Keratinocyte (primary cell): ENCODE measurements at places on chromosomes 1 and 21. TPM values are rescaled to one million over a fixed set of nuclear protein-coding genes. Genes with fewer than 3 reads are reported as not detected.

- H3K36me3 ChIP-seq, result no peaks in the 10 kb centered on the region
- peak; percentile 97 for DNase-seq
- no peak overlapping the region for H3K4me3 ChIP-seq
- no peak overlapping the region for H3K27ac ChIP-seq
- H3K4me1 ChIP-seq, result peaks cover 8% of the 10 kb centered on the region
These were observed 50.9 kb upstream of the AJAP1 start for GRCh38 chr1:4603295-4604110.

The SMCP gene
- polyA plus RNA-seq, result 0.08 to 0.53 TPM in 2 of 3 replicates, not detected in the other

DNA sequence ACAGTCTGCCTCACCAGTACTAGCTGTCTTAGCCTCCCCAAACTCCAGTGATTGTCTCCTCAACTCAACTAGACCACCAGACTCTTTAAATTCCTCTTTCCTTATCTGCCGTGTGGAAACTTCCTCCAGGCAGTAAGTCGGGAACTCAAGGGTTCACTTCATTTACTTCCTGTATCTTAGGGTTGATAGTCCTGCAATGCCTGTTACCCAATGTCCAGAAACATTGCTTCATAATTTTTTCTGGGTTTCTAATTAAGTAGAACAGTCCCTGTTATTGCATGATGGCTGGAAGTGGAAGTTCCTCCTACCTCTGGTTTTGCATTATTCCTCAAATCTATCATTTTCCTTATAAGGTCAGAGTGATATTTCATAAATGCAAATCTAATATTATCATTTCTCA is 60.8 kb upstream of the RNF11 start:
- no peaks in the 10 kb centered on the region for H3K4me1 ChIP-seq
- H3K36me3 ChIP-seq, result no peaks in the 10 kb centered on the region
- no peaks in the 10 kb centered on the region for H3K27me3 ChIP-seq
- H3K27ac ChIP-seq, result no peak overlapping the region

The FMN2 gene
- polyA plus RNA-seq, result not detected in 3 replicates

- no peak overlapping the region for H3K27ac ChIP-seq
- H3K4me1 ChIP-seq, result peaks cover 12% of the 10 kb centered on the region
- no peak for DNase-seq
- H3K4me3 ChIP-seq, result no peak overlapping the region
- H3K36me3 ChIP-seq, result no peaks in the 10 kb centered on the region
- H3K27me3 ChIP-seq, result no peaks in the 10 kb centered on the region
These were observed 2.3 kb upstream of the LYPLAL1 start for GRCh38 chr1:219171192-219171935.

GRCh38 chr1:34360574-34360973 is 183.9 kb downstream of the C1orf94 start:
- H3K4me1 ChIP-seq, result peaks cover 10% of the 10 kb centered on the region
- no peaks in the 10 kb centered on the region for H3K36me3 ChIP-seq
- DNase-seq, result no peak
- H3K27ac ChIP-seq, result no peak overlapping the region
- no peak overlapping the region for H3K4me3 ChIP-seq

The FCRL2 gene
- not detected in 3 replicates for polyA plus RNA-seq

The CAP1 gene
- 891 to 1,048 TPM (median 959 TPM) in 3 replicates for polyA plus RNA-seq

- H3K4me3 ChIP-seq, result no peak overlapping the region
- DNase-seq, result no peak
- H3K27ac ChIP-seq, result no peak overlapping the region
These were observed 23.5 kb upstream of the LMO4 start for GRCh38 chr1:87305151-87305550.
